A549 (cell line): ENCODE measurements at places on chromosomes 4 and X.
A peak's percentile ranks its signal among the peaks of the same experiment; 100 is the strongest.

DNA sequence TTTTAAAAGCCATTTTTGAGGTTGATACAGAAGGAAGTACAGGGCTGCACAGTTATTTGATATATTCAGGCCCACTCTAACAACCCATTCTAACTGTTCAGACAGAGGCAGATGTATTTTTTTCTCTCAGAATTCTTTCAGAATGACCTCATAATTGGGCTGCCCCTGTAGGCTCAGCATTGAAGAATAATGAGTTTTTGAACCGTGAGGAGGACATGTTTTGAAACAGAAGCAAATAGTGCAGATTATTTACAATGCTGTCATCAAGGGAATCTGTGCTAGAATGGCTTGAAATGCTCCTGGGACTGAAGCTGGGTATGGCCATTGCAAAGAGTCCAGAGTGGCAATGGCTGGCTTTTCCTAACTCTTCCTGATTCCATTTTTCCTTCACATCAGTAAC, 158.1 kb downstream of the SOX3 start:
- DNase-seq = no peak

DNA sequence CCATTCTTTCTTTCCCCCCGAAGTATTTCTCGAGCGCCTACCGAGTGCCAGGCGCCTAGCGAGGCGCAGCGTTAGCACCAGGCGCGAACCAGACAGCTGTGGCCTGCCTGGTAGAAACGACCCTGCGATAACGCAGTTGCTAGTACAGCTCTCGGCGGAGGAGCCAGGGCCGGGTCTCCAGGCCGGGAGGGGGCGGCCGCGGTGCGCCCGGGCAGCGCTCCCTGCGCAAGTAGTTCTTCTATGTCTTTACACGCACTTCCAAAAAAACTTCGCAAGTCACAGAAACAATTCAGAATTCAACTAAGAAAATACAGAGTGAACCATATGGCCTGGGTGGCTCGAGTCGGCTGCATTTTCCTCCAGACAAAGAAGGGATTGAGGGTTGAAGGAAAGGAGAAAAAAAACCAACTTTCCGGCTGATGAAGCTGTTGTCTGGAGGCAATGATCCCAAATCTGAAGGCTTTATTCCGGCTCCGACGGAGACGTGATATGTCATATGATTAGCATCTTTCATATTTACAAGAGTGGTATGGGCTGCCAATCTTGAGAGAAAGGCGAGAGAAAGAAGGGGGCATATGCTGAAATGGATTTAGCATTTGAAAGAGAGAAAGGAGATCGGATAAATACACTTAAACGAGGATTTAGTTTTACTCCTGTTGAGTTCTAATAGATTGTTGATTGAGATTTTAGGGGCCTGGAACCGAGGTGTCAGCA, 7.2 kb upstream of the NEUROG2 start:
- DNase-seq = peak; percentile 22

- DNase-seq = no peak
Measured at GRCh38 chr4:40648742-40649281, 19.1 kb upstream of the RBM47 start.

- DNase-seq = no peak
Measured at GRCh38 chr4:48645225-48645794, 134.8 kb downstream of the FRYL start.

DNA sequence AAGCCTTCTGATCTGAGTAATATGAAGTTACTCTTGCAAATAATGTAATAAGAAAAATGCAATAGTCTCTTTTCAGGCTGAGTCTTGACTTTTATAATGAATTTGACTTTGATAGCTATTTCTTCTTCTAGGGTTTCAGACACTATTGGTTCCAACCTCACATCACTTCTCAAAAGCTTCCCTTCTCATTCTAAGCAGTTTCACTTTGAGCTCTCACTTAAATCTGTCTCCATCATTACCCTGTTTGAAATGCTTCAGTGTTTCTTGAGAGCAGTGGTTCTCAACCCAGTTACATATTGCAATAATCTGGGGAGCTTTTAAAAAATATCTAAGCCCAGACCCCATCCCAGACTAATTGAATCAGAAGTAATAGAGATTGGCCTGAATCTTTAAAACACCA, 40.5 kb upstream of the BMP2K start:
- DNase-seq = no peak

- DNase-seq = no peak
Measured at GRCh38 chr4:104752337-104752736, 257.6 kb upstream of the CXXC4 start.

DNA sequence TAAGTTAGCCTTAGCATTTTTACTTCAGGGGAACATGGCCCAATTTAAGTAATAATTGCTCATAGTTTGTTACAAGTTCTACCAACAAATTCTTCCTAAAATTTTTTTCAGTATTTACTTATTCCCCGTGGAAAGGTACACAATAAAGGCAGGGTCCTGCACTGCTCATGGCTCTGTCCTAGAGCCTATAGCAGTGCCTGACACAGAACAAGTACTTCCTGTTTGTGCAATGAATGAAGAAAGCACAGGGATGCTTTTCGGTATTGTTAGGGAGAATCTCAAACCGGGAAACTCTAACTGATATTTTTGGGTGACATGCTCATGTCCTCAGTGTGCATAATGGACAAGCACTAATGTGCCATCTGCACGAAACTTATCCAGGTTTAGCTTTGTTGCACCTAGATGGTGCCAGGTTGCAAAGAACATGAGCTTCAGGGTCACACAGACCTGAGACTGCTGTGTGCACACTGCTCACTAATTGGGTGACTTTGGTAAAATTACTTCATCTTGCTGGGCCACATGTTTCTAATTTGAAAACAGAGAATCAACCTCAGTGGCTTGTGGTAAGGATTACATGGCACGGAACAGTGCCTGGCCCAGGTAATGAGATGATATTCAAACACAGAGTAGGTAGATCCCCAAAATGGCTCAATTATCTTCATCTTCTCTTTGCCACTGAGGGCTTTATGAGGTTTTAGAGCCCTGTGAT, 175.8 kb upstream of the NPY2R start:
- DNase-seq = no peak
